ENCODE measurements at places on chromosomes 13 and 19.
A peak's percentile ranks its signal among the peaks of the same experiment; 100 is the strongest.

- peak; percentile 74 for DNase-seq
Measured at GRCh38 chr19:18519962-18520847, 1.7 kb downstream of the ELL start.

GRCh38 chr13:62357887-62358645 lies 942.4 kb upstream of the PCDH20 start:
- DNase-seq, result no peak

DNA sequence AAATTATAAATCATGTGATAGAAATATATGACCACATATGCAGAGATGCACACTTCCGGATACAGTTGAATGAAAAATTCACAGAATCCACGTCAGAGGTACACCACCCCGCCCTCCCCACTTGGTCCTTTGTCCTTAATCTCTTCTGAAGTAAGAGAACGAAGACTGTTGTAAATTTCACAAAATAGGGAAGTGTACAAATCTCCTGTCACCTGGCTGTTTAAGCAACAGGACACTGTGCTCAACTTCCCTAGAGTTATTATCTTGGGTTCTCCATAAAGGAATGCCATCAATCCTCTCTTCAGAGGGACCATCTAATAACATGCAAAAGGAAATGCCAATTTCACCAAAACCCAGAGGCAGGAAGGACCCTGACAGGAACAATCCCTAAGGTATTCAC lies 10.5 kb upstream of the CEACAM6 start:
- DNase-seq, result peak; percentile 40

GRCh38 chr13:22077205-22077683 lies 406.4 kb downstream of the FGF9 start:
- no peak for DNase-seq

DNA sequence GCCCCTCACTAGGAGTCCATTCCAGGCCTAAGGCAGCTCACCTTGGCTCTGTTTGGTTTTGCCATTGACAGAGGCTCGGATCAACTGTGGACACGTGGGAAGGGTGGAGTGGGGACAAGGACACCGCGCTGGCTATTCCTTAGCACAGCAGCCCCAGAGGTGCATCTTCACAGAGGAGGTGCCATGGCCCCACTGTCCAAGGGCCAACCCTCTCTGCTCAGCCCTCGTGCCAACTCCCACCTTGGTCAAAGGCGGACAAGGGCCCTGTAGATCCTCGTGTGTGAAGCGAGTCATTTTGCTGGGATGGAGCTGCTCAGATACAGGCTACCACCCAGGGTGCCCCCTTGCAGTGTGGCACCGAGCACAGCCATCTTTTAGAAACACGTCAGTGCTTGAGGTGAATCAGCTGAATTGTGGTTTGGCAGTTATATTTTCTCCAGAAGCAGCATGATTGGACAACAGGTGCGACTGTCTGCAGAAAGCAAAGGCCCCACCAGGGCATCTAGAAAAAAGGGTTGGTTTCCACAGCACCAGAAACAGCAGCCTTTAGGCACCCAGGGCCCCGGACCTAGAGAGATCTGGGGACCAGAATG lies 192.1 kb upstream of the GPR12 start:
- DNase-seq, result no peak

- peak; percentile 21 for DNase-seq
Measured at GRCh38 chr19:16677055-16677454, 16.1 kb downstream of the TMEM38A start.

- DNase-seq, result no peak
Measured at GRCh38 chr13:44147233-44147632, 226.4 kb upstream of the SERP2 start.

- DNase-seq, result peak; percentile 66
Measured at GRCh38 chr19:32343550-32344262, 1.7 kb upstream of the ZNF507 start.

- DNase-seq, result no peak
Measured at GRCh38 chr13:41707194-41707821, 250.0 kb downstream of the RGCC start.

GRCh38 chr19:43362179-43362578 lies 8.7 kb downstream of the CD177 start:
- no peak for DNase-seq

- DNase-seq, result no peak
Measured at GRCh38 chr13:49148405-49148804, 71.7 kb upstream of the MLNR start.

DNA sequence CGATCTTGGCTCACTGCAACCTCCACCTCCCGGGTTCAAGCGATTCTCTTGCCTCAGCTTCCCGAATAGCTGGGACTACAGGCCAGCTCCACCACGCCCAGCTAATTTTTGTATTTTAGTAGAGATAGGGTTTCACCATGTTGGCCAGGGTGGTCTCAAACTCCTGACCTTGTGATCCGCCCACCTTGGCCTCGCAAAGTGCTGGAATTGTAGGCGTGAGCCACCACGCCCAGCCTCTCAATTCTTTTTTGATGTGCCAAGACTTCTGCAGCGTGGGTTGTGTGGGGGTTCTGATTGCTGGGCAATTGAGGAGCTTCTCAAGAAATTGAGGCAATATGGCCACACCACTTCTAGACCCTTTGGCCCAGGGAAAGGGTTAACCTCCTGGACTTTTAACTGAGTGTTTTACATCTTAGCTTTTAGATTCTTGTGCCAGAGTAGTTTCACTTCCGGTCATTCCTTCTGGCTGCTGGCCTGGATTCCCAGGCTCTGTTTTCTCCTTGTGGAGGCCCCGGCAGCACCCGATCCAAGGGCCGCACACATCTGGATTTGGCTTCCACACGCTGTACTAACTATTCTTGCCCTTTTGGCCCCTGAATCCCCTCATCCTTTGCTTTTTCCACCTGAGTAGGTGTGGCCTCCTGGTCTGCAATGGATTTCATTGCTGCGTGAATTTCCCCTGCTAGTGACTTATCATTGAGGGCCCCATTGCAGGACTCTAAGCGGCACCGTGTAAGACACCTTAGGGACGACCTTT lies 14.7 kb downstream of the SMARCA4 start:
- no peak for DNase-seq

- DNase-seq, result no peak
Measured at GRCh38 chr13:50400035-50400726, 384.9 kb downstream of the KCNRG start.

DNA sequence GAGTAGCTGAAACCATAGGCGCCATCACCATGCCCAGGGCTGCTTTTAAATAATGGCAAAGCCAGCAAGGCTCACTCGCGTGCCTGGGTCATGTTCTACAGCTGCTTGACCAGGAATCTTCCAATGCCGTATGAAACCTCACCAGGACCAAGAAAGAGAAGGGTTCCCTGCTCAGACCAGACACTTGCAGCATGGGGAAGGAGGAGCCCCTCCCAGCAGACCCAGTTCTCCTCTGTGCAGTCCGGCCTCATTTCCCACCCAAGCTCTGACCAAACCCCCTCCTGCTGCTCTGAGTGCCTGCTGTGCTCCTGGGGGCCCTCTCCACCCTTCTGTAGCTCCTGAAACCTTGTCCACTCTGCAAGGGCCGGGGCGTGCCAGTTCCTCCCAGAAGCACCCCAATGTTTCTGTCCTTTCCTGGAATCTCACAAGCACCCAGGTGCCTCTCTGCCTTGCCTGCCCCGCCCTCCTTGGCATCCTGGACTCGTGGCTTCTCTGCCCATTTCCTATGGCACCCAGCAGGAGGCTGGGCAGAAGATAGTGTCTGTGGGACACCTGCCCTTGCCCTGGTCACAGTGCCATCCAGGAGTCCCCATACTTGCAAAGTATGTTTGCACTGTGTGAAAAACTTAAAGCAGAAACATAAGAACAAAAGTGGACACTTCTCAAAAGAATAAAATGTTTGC lies 6.8 kb upstream of the SLC7A9 start:
- DNase-seq, result no peak

GRCh38 chr19:50939596-50939995 lies 13.2 kb downstream of the KLK5 start:
- DNase-seq, result no peak

GRCh38 chr19:8609279-8610040 lies 1.1 kb downstream of the ADAMTS10 start:
- peak; percentile 57 for DNase-seq

GRCh38 chr19:32945260-32945659 lies 26.5 kb downstream of the CEP89 start:
- DNase-seq, result no peak

DNA sequence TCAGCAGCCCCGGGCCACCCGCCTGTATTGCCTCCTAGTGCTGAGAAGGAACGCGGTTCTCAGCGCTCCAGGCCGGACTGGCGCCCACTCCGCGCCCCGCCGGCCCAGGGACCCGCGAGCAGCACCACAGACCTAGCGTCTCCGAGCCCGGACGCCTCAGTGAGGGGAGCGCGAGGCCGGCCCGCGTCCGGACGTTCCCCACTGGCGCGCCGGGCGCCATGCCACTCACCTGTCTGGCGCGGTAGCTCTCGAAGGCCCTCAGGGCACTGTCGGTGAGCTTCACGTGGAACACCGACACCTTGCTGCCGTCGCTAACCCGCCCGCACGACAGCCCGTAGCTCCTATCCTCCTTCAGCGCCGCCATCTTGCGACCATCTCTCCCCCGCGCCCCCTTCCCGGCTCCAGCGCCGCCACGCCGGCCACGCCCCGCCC lies at the start of gene ELL:
Gene ELL, minus strand, starts transcription at position 379 of the 432 bp plus-strand sequence. Its CDS starts 15 bp downstream, at position 364.
- DNase-seq, result no peak
